ENCODE measurements at places on chromosomes 6 and 20.
A peak's percentile ranks its signal among the peaks of the same experiment; 100 is the strongest.

DNA sequence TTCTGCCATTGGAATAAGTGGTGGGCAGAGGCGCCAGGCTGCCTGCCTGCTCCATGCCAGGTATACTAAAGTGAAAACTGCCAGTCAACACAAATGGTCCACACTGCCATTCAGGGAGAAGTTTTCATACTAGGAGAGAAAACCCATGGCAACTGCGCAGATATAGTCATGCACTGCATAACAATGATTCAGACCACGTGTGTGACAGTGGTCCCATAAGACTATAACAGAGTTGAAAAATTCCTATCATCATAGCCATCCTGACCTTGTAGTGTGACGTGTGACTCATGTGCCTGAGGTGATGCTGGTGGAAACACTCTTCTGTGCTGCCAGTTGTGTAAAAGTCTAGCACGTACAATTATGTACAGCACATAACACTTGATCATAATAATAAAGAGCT lies 25.1 kb downstream of the ZC3H12D start:
- DNase-seq: no peak

DNA sequence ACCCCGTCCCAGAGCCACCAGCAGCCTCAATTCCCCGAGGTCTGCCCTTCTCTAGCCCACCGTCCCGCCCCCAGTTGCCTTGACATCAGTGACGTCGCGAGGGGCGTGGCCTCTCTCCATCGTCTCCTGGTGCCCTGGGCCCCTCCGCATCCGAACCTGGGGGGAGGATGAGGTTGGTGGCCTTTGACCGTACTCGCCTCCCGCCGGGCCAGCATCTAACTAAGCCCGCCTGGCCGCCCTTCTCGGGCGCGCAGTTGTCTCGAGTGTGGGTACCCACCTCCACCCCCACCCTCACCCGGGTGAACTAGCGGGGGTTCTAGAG lies 5.5 kb upstream of the ARMC12 start:
- peak; percentile 83 for DNase-seq

DNA sequence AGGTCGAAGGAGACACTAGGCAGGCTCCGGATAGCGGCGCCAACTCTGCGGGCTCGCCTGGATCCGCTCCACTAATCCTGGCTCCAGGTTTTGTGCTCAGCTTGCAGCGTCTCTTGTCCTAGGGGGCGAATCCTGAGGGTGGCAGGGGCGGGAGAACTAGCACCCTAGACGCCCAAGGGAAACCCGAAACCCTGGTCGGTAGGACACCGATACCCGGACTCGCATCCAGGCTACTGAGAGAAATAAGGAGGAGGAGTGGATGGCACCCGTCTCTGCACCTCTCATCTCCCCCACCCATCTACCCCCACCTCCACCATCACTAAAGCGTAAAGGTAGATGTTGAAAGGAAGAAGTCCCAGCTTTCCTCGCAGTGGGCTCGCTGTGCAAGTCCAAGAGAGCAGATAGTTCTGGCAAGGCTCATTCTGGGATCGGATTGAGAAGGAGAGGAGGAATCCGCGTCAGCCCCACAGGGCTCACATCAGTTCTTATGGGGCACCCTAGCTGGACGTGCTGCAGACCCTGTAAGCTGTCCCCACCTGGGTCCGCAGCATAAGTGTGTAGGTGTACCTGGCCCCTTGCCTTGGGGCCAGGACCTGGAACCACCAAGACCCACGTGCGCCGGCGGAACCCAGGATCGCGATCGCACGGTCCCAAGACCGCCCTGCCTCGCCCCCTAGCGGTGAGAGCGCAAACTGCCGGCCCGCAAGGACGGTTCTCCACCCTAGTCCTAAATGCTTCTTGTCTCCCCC lies 6.9 kb downstream of the SLC32A1 start:
- peak; percentile 82 for DNase-seq

DNA sequence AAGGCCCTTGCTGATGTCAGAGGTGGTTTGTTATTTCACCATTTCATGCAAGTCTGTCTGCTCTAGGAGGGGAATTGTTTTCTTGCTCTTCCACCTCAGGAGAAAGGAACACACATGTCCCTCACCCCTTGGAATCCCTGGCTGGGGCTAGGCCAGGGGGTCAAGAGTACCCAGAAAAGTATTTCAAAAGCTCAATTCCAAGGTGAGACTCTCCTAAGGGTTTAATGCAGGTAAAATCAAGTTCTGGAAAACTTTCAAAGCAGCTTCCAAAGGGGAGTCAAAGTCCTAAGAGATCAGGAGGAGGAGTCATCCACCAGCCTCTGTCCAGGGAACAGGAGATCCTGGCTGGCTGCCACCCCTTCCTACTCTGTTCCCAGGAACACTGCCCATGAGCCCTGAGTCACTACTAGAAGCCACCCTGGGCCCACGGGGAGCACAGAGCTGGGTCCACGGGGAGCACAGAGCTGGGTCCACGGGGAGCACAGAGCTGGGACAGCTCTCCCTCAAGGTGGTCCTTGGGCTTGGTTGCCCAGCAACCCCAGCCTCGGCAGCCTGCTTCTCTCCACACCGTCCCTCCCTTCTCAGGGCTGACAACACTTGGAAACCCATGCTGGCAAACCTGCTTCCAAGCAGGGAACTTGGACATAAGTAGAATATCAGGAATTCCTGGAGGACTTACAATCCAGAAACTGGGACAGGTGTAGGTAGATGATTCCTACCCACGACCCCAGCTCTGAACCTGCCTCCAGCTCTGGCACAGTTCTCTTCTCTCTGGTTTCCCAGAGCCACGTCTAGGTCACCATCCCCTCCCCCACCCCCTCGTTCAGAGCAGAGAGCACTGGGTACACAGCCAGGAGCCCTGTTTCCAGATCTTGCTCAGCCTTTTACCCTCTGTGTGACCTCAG lies 35.3 kb upstream of the CDKN1A start:
- no peak for DNase-seq
